Panc1 (cell line): ENCODE measurements at places on chromosomes 12 and 14.

- DNase-seq = no peak
Measured at GRCh38 chr14:77882636-77883035, 82.7 kb downstream of the ADCK1 start.

DNA sequence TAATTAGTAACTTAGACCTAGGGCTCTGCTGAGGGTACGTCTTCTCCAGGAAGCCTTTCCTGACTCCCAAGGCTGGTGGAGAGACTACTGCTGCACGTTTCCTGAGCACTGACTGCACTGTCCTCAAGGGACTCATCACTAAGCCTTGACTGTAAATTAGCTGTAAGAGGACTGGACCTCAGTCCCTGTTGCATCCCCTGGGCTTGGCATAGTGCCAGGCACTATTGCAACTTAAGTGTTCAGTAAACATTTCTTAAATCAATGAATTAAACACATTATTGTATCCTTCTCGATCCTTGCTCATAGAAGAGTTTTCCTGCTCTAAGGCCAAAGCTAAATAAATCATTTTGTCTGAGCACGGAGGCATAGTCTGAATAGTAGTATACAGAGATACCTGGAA, 31.9 kb upstream of the IFNG-AS1 start:
- no peak for DNase-seq

DNA sequence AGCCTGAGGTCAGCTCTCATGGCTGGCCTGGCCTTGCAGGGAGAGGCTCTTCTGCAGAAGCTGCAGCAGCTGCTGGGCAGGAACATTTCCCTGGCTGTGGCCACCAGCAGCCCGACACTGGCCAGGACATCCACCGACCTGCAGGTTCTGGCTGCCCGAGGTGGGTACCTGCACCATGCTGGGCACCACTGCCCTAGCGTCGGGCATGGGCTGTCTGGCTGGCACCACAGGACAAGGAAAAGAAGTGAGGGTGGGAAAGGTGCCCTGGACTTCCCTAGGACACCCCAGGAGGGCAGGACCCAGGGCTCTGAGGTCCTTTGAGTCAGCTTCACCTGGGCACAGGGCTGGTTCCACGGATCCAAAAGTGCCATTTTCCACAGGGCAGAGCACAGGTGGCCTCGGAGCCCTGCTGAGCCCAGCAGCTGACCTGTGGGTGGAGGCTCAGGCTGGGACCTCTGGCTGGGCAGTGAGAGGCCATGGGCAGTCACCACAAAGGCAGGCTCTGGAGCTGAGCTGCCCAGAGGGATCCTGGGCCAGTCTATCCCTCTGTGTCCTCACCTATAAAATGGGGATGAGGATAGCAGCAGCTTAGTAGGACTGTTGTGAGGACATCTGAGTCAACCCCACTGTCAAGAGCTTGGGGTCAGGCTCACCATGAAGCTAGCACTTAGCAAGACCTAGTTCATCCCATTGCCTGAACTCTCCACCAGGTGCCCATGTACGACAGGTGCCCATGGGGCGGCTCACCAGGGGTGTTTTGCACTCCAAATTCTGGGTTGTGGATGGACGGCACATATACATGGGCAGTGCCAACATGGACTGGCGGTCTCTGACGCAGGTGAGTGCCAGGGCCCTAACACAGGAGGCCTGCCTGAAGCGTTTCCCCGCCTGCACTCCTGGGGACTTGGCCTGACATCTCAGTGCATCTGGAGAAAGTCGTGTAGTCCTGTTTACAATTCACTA, 4.9 kb downstream of the PLD4 start:
- no peak for DNase-seq

DNA sequence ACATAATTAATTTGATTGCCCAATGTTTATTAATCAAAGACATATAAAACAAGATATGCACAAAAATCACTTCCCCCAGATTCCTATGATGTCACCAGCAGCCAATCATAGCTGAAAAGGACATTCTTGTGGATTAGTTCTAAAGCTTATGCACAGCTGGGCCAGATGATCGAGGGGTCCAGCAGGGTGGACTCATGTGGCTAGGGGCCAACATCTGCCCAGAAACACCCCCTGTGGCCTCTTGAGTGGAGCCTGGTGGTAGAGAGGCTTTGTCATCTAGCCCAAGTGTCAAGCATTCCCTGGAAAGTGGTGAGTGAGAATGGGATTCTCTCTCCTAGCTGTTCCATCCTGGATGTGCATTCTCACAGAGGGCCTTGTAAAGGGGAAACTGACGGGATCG, 590.0 kb downstream of the BCL11B start:
- DNase-seq = no peak

GRCh38 chr12:101490286-101490920, 15.3 kb downstream of the SPIC start:
- no peak for DNase-seq

- no peak for DNase-seq
Measured at GRCh38 chr12:96881608-96882007, 25.4 kb upstream of the NEDD1 start.

- no peak for DNase-seq
Measured at GRCh38 chr12:23099604-23100003, 474.6 kb downstream of the ETNK1 start.

GRCh38 chr12:91009319-91009950, 4.7 kb upstream of the EPYC start:
- no peak for DNase-seq

- no peak for DNase-seq
Measured at GRCh38 chr14:98170575-98170974, 1101.4 kb downstream of the BCL11B start.

DNA sequence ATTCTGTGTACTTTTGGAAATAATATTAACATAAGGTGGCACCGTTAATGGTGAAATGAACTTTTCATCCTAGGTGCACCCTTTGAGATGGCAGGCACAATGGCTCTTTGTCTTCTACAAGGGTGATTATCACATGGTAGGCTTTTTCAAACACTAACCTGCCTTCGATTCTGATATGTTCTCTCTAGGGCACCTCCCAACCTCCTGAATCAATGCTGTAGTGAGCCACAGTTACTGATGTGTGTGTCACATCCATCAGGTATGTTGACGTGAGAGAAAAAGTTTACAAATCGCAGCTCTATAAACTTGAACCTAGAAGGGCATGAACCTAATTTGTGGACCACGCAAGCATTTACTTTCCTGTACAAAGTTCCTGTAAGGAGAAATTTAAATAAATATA, 25.4 kb downstream of the PDE3A start:
- no peak for DNase-seq

DNA sequence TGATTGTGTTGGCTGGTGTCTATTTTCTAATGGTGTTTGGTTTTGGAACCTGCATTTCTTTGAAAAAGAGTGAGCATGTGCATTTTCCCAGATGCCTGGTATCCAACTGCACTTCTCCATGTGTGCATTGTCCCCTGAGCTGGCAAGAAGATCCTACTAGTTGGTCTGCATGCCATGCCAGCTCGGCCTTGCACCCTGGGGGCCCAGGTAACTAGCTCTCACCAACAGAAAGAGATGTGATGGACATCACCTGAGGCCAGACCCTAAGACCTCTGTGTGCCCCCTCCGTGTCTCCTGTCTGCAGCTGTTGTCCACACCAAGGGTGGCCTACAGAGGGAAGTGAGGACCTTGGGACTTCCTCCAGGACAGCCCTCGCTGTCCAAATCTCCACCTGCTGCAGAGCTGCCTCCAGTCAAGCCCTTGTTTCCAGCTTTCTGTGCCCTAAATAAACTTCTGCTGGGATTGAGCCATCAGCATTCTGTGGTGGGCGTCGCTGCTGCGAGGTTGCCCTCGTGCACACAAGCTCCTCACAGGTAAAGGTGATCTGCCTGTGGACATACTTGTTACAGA, 30.1 kb upstream of the GPR132 start:
- DNase-seq = no peak

GRCh38 chr12:64691227-64691794, 67.9 kb downstream of the GNS start:
- DNase-seq = no peak

DNA sequence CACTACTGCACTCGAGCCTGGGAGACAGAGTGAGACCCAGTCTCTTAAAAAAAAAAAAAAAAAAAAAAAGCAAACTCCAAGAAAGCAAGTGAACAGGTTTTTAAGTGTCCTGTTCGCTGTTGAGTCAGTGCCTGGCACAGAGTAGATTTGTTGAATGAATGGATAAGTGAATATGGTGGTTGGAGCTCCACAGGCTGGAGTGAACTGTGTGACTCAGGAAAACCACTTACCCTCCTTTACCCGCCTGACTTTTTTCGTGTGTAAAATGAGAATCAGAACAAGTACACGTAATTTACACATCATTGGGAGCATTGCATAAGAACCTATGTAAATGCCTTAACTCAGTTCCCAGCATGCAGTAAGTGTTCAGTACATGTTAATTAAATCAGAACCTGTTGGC, 24.0 kb upstream of the ESRRB start:
- no peak for DNase-seq

GRCh38 chr12:50402264-50403000, 1.7 kb downstream of the LARP4 start:
- no peak for DNase-seq

- peak; percentile 82 for DNase-seq
Measured at GRCh38 chr12:54411391-54412241, 7.5 kb downstream of the ITGA5 start.

DNA sequence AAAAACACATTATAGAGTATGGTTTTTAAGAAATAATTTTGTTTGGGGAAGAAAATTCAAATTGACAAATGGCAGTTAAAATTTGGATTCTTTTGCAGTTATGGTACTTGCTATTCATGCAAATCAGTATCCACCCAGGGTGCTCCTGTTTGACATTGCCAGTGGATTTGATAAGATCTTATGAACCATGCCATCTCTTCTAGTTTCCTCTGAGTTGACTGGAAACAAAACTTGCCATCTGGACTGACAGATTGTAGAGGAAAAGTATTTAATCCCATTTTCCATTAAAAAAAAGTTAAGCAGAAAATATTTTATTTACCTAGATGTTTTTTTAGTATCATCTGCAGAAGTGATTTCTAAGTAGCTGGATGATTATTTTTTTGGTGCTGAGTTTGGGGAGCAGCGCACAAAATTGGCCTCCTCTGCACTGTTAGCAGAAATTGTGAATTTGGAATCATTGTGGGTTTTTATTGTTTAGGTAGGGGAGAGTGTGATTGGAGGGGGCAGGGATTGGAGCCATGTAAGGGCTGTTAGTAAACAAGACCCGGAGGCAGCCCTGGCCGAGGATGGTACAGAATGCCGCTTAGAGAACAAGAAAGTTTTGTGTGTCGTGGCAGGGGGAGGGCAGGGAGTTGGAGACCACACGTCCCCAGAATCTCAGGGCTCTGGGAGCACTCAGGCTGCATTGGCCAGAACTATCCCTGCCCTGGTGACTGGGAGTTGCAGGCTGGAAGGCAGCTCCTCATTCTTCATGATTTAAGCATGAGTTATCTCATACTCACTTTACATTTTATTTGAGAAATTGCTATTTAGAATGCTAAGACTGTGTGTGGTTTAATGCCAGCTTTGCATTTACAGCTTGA, 56.6 kb downstream of the WDR20 start:
- no peak for DNase-seq

DNA sequence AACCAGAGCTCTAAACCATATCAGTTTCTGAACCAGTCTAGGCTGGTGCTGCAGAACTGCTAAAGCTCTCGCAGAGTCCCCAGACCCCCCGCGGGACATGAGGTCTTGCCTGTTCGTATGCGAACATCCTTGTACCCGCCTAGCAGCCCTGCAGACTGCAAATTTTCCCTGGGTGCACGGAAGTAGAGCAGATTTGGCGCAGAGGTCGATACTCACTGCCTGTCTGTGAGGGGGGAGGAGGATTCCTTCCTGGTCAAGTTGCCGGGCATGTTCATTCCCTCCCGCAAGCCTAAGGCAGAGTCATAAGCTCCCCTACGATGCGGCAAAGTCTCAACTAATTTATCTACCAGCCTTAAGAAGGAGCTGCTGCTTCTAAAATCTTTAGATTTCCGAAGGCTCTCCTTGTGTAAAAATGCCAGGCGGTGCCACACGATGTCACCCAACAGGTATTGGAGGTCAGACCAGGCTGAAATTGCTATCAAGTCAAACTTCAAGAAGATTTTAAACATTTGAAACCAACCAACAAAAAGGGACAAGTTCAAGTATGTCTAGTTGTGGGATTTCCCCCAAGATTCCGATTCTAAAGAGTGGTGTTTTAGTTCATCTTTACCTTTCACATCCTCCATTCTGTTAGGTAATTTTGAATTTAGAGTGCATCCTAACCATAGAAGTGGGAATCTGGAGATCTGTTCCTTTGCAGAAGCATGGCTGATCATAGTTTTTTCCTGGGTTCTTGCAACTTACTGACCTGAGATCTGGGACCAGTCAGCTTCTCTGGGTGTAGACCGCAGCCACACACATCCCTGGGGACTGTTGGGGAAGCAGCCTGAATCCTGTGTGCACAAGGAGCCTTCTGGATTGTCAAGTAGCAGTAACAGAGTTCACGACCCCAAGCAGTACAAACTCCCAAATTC, 1.6 kb upstream of the PAX9 start:
- DNase-seq = no peak

GRCh38 chr12:53726341-53726740, 911 bp downstream of the CALCOCO1 start:
- no peak for DNase-seq

- DNase-seq = no peak
Measured at GRCh38 chr14:59510966-59511365, 26.6 kb downstream of the JKAMP start.

GRCh38 chr12:47649381-47649780, 56.4 kb downstream of the RPAP3 start:
- no peak for DNase-seq

GRCh38 chr12:110074089-110074488, 25.8 kb upstream of the C12orf76 start:
- DNase-seq = no peak

DNA sequence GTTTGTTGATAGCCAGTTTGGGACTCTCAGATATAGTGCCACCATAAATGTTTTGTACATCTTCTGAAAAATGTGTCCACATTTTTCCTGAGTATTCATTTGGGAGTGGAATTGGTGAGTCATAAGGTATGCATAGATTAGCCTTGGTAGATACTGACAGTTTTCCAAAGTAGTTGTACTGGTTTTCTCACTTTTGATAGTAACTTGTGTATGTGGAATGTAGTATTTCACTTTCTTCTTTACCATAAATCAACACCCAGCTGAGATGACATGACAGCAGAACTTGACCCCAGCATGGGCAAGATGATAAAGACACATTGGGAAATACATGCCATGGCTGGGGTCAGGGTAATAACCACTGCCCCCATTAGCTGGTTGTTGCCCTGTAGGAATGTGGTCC, 5.4 kb downstream of the FBXW8 start:
- no peak for DNase-seq

- DNase-seq = no peak
Measured at GRCh38 chr12:104115587-104115975, 22.4 kb downstream of the NFYB start.

DNA sequence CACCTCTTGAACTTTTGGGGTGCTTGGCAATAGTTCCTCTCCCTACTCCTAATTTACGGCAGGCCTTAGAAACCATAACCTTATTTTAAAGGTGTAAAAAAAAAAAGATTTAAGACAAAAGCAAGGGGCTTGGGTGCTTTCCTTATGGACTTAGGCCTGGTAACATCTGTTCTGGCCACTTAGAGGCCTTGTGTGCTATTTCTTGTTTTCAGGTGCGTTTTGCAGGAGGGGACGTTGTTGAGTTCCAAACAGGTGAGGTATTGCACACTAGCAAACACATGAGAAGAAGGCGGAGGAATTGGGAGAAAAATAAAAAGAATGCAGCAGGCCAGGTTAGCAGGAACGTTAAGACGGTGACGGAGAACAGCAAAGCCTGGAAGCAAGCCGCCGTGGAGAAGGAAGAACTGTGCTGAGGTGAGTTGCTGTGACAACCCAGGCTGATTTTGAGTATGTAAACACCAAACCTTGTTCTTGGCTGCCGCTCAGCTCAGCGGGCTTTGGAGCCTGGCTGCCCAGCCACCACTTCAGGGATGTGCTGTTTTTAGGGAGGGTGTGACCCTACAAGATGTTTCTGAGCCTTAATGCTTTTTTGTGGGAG, 17.3 kb downstream of the EMG1 start:
- DNase-seq = no peak
